ENCODE measurements at places on chromosomes 16 and 17. TPM values are rescaled to one million over a fixed set of nuclear protein-coding genes. Genes with fewer than 3 reads are reported as not detected.

Gene BAIAP3
- total RNA-seq, result 0.34 TPM

Gene HNF1B
- total RNA-seq, result not detected

Gene AGRP
- not detected for total RNA-seq

Gene TBC1D3C
- 0.36 TPM for total RNA-seq

Gene LGALS9B
- not detected for total RNA-seq

Gene FOXC2
- not detected for total RNA-seq

Gene CRISPLD2
- total RNA-seq, result 3.1 TPM
